ENCODE measurements at places on chromosomes 1 and 21.

DNA sequence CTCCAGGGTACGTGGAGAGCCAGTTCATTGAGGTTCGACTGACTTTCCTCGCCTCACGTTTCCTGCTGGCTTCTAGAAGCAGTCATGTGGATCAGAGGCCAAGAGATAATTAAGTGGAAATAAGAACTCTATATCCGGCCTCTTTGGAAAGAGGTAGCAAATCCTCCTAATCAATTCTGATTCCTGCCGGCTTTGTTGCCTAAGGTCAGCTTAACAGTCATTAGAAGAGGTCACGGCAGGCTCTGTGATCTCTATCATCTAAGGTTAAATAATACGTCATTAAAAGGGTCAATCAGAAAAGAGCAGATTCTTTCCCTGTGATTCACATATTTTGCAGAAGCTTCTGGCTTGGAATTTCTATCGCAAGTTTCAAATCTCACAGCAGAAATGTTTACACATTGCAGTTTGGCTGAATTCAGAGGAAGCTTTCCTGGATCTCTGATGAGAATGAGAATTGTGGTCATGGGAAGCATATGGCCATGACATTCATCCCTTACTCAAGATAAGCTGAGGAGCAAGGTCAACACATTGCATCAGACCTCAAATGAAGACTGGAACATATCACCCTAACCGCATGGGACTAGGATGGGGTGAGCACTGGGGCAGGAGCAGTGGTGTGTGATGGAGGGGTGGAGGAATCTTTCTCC lies 189.4 kb downstream of the PBX1 start:
- DNase-seq = peak; percentile 79

- no peak for DNase-seq
Observed at GRCh38 chr1:87588495-87588894, 259.8 kb downstream of the LMO4 start.

GRCh38 chr1:61445269-61445825 lies 279.6 kb downstream of the TM2D1 start:
- DNase-seq = peak; percentile 15

GRCh38 chr1:116261227-116261626 lies 111.8 kb upstream of the ATP1A1 start:
- no peak for DNase-seq

GRCh38 chr1:13948888-13949391 lies 249.0 kb downstream of the PRDM2 start:
- no peak for DNase-seq

DNA sequence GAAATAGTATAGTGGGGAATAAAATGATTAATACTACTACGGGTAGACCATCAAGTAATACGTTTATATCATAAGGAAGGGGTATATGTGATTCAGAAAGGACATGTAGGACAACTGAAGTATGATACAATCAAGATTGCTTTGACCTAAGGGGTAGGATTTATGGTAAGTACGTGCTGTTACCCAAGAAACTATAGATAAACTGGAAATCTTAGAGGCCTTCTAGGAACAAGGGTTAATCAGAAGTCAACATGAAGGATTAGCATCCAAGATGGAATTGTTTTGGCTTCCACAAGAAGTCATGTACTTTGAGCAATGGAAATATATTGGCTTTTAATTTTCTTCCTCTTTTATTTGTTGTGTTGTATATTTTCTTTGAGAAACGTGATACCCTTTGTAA lies 13.2 kb upstream of the ZMYM4 start:
- DNase-seq = no peak

DNA sequence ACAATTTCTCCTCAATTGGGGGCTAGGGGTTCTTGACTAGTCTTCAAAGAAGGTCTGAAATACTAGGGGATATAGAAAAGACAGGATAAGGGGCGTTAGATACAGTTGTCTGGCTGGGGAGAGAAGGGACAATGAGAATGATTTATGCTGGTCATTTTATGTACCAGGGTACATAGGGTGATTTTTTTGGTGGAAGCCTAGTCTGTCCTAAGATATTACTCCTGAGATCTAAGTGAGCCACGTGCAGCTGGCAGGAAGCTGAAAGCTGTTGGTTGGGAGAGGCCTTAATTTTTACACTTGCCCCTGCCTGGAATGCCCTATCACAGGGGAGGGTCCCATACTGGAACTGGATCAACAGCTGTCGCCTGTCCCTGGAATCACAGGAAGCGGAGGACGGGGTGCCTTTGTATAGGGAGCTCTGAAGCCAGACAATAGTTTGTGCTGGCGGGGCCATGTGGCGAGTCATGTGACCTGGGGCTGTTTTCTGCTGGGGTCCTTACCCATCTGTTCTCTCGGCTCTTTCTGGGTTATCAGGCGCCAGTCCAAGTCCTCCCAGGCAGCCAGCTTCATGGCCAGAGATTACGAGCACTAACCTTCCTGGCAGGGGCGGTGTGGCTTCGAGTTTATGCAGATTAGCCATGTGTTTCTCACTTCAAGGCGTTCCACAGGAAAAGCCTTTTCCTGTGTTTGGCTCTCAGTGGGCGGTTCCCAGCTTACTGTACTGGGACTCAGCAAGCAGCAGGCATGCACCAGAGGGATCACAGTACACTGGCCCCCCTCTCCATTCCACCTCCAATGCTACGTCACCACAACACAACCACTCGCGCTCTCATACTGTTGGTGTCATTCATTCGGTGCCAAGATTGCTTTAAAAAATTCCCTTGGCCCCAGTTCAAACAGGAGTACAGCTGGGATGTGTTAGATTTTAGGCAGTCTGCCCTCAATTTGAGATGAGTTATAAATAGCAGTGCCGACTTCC lies 27.5 kb downstream of the ARID1A start:
- peak; percentile 95 for DNase-seq

DNA sequence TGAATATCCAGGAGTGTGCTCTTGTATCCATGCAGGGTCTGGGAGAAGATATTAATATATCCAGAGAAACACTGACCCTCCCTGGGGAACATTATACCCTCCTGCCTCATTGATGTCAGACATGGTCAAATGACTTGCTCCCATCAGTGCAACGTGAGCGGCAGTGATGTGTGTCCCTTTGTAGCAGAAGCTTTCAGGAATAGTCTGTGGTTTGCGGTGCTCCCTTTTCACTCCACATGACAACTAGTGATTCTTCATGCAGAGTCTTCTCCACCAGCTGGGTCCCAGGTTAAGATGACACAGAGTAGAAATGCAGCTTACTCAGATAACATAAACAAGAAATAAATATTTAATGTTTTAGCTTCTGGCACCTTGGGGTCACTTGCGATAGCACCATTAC lies 31.9 kb upstream of the LYPD8 start:
- no peak for DNase-seq

DNA sequence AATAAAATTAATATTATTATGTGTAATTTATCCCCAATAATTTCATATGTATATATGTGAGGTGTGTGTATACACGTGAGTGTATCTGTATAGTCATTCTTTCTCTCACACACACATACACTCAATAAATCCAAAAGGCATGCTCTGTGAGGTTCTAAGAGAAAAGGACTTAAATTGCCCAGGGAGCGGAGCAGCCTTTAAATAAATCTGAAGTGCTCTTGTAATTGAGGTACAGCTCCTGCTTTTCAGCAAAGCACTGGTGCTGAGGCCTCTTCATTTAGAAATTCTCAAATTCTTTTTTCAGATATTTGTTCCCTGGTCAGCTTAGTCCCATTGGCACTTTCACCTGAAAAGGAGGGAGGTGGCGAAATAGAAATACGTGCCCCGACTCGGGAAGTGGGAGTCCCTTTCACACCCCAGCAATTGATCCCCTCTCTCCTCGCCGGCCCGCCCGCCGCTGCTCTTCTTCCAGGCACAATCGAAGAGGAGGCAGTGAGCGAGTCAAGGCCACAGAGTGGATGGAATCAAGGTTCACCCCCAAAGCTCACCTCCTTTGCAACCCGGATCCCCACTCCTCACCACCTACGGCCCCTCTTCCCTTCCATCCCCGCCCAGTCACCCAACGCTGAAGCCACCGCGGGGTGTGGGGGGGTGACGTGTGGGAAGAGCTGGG lies 944 bp downstream of the PLPPR5 start:
- no peak for DNase-seq

- DNase-seq = no peak
Observed at GRCh38 chr1:210677533-210677932, 348.8 kb downstream of the HHAT start.

- no peak for DNase-seq
Observed at GRCh38 chr1:235112297-235113182, 16.1 kb downstream of the TOMM20 start.

GRCh38 chr1:116847688-116848531 lies 61.8 kb upstream of the PTGFRN start:
- no peak for DNase-seq

DNA sequence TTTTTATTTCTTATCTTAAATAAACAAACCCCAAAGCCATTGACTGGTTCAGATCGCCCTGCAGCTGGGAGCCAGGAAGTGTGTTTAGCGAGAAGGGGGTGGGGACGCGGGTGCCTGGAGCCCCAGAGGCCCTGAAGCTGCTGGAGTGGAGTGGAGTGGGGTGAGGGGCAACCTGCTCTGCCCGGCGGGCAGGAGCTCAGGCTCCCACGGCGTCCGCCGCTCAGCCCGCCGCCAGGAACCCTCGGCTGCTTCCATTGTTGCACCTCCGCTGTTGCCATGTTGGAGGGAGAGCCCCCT lies 673 bp downstream of the PIK3C2B start:
- DNase-seq = peak; percentile 63

DNA sequence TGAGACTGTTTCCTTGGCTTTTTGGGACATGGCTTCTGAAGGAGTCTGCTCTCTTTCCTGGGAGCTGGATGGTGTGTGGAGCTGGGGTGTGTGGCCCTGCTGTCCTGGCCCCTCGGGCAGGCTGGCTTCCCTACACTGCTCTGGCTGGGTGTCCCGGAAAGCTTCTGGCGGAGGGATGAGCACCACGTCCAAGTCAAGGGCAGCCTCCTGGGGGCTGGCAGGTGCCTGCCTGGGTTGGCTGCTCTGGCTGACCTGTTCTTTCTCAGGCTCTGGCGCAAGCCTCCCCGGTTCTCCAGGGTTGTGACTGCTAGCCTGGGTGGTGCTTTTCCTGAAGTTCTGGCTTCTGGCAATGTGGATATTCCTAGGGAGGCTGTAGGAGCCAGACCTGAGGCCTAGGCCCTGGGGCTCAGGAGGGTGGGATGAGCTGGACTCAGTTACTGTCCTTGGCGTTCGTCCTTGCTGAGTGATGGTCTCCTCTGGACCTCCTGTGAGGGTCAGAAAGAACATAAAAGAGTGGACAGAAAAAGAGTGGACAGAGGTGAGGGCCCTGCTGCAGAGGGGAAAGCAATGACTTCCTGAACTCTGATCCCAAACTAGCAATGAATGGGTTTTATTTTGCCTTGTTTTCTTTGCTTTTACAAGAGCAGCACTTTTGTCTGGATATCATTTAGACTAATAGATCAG lies 9.4 kb downstream of the C1orf116 start:
- DNase-seq = no peak

- DNase-seq = no peak
Observed at GRCh38 chr1:81517987-81518386, 282.7 kb upstream of the ADGRL2 start.

- DNase-seq = no peak
Observed at GRCh38 chr1:223651291-223651991, 14.1 kb downstream of the CAPN8 start.

- peak; percentile 78 for DNase-seq
Observed at GRCh38 chr1:27001570-27002360, 8.3 kb downstream of the TRNP1 start.

DNA sequence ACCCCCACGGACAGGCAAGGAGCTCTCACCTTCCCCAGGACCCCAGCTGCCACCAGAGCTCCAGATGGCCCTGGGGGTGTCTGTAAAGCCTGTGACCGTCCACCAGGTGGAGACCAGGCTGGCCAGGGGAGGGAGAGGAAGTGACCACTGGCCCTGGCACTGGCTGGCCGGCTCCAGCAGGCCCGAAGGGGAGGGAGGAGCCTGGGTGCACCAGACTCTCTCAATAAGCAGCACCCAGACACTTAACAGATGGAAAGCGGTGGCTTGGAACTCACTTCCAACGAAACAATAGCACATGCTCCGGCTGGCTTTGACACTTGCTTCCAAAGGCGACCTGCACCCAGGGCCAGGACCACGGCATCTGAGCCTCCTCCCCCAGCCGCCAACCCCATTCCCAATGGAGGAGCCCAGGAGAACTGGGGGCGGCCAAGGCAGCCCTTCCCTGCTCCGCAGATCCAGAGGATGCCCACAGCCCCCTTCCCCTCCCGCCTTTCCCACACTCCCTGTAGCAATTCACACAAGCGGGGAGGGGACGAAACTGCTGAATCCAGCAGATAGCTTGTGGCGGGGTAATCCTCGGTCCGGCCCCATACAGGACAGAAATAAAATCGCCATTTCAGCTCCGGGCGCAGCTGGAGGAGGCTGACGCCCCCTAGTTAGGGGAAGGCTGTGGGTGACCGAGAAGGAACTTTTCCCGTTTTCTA lies 742 bp upstream of the PDE9A start:
- DNase-seq = peak; percentile 81

GRCh38 chr1:7856345-7856744 lies 3.5 kb upstream of the UTS2 start:
- no peak for DNase-seq

Measured in kidney tubule cell (primary cell).